ENCODE measurements at places on chromosomes 16 and 17.
A peak's percentile ranks its signal among the peaks of the same experiment; 100 is the strongest.

- DNase-seq, result no peak
Observed at GRCh38 chr16:77116856-77117255, 74.1 kb upstream of the MON1B start.

- DNase-seq, result peak; percentile 64
Observed at GRCh38 chr17:17681744-17682292, 560 bp downstream of the RAI1 start.

GRCh38 chr17:74780443-74781238, 4.5 kb upstream of the NAT9 start:
- DNase-seq, result no peak

DNA sequence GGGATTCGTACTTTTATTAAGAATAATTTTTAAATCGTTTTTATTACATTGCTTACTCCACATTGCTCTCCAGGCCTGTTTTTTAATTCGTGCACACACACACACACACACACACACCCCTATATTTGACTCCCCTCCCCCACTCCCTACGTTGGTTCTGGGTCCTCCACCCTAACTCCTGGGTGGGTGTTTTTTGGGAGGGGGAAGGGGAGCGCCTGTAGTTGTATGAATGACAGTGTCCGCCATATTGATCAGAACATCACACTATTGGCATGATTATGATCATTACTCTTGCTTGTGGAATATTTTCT, 1.3 kb downstream of the GNAO1 start:
- no peak for DNase-seq

DNA sequence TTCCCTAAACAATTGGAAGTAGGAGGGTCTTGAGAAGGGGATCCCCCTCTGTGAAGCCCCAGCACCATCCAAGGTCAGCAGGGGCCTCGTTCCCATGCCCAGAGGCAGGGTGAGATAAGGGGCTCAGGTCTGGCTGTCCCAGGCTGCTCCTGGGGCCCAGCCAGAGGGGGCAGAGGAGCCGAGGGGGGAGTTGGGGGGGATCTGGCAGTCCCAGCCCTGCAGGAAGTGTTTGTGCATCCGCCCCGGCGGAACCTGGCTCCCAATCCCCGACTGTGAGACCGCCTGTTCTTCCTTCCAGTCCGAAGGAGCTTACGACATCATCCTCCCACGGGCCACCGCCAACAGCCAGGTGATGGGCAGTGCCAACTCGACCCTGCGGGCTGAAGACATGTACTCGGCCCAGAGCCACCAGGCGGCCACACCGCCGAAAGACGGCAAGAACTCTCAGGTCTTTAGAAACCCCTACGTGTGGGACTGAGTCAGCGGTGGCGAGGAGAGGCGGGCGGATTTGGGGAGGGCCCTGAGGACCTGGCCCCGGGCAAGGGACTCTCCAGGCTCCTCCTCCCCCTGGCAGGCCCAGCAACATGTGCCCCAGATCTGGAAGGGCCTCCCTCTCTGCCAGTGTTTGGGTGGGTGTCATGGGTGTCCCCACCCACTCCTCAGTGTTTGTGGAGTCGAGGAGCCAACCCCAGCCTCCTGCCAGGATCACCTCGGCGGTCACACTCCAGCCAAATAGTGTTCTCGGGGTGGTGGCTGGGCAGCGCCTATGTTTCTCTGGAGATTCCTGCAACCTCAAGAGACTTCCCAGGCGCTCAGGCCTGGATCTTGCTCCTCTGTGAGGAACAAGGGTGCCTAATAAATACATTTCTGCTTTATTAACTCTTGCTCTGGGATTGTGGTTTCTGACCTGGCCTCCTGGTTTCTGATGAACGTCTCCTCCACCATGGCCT, 14.9 kb downstream of the GPRC5C start:
- DNase-seq, result no peak

DNA sequence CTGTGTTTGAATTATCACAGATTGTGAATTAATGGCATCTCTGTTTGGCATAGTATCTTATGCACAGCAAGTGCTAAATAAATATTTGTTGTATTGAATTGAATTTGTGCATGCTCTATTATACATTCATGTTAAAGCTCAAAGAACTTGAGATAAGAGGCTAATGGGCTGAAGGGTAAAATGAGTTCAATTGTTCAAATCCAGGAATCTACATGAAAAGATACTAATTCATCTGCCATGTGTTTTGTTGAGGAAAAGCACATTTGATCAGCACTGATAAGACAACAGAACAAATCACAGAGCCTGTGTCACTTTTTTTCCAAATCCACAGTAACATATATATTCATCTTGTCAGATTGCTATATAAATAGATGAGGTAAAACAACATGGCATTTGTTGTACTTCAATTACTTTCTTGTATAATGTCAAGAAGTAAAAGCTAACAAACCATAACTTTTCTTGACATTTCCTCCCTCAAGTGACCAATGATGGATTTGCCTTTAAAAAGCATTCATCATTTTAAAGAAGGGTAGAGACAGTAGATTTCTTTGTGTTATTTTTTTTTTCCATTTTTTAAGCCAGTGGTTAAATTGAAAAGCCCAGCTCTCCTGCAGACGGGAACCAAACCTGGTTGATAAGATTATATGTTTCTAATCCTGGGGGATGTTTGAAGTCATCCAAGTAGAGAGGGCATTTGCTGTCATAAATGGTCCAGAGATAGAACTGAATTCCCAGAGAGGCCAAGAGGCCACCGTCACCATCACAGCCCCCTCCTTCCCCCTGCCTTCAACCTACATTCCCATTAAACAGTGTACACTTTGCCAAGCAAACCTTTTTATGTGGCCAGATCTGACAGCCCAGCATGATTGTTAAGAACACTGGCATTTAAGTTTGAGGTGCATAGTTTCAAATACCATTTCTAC, 123.0 kb downstream of the CHD9NB start:
- DNase-seq, result no peak

- no peak for DNase-seq
Observed at GRCh38 chr16:47426806-47427205, 34.1 kb downstream of the ITFG1 start.

GRCh38 chr17:42307362-42307927, 19.1 kb downstream of the STAT5A start:
- DNase-seq, result no peak

- peak; percentile 48 for DNase-seq
Observed at GRCh38 chr17:2064980-2065785, 10.3 kb downstream of the HIC1 start.

GRCh38 chr16:65069766-65070165, 52.1 kb downstream of the CDH11 start:
- no peak for DNase-seq

GRCh38 chr16:1206326-1206725, 18.7 kb downstream of the TPSG1 start:
- DNase-seq, result no peak

DNA sequence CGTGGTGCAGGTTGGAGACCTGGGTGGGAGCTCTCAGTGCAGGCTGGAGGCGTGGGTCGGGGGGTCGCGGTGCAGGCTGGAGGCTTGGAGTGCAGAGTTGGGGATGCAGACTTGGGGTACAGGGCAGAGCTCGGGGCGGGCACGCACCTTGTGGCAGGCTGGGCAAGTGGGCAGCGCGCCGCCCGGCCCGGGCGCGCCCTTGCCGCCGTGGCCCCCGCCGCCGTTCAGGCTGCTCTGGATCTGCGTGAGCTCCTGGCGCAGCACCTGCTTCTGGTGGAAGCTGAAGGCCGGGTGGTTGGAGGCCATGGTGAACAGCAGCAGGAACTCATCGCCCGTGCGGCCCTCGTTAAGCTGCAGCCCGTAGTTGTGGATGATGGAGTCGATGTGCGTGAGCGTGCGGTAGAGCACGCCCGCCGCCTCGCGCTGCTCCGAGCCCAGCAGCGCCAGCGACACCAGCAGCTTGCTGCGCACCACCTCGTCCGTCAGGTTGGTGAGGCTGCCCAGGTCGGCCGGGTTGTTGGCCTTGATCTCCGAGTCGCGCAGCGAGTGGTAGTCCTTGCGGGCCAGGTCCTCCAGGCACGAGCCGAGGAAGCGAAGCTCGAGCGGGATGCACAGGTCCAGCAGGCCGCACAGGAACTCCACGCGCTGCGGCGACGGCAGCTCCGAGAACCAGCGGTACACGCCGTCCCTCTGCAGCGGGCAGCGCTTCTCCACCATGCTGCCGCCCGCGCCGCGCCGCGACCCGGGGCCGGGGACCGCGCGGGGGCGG, 1.1 kb downstream of the ZCCHC14 start:
- DNase-seq, result peak; percentile 53

- DNase-seq, result peak; percentile 51
Observed at GRCh38 chr16:75593825-75594820, 27.9 kb downstream of the GABARAPL2 start.

DNA sequence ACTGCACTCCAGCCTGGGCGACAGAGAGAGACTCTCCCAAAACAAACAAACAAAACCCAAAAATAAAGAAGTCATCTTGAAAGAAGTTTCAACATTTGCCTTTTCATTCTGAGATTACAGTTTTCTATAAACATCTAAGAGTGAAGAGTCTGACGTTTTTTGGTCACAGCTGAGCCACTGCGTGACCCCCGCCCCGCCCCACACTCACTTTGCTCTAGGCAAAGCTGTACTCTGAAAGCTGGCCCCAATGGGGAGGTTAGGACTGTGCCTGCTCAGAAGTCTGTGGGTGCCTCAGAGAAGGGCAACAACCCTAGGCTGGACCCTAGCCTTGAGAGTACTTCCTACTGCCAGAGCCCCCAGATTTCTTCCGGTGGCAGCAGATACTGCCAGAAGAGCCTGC, 19.3 kb downstream of the CYB5D2 start:
- peak; percentile 36 for DNase-seq

DNA sequence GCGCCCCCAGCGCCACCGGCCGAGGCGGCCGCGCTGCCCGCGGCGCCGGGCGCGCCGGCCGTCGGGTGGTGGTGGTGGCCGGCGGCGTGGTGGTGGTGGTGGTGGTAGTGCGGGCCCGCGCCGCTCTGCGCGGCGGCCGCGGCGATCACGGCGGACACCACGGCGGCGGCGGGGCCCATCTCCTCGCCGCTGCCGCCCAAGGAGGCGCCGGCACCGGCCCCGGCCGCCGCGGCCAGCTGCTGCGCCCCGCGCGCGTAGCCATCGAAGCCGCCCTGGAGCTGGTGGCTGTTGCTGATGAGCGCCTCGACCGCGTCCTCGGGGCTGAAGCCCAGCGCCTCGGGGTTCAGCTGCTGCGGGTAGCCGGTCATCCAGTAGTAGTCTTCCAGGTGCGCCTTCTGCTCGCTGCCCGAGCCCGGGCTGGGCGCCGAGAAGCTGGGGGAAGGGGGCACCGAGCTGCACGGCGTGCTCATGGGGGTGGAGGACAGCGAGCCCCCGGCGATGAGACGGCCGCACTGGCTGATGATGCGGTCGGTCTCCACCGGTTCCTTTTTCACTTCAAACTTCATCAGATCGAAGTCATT, 1.2 kb downstream of the MAF start:
- peak; percentile 4 for DNase-seq

DNA sequence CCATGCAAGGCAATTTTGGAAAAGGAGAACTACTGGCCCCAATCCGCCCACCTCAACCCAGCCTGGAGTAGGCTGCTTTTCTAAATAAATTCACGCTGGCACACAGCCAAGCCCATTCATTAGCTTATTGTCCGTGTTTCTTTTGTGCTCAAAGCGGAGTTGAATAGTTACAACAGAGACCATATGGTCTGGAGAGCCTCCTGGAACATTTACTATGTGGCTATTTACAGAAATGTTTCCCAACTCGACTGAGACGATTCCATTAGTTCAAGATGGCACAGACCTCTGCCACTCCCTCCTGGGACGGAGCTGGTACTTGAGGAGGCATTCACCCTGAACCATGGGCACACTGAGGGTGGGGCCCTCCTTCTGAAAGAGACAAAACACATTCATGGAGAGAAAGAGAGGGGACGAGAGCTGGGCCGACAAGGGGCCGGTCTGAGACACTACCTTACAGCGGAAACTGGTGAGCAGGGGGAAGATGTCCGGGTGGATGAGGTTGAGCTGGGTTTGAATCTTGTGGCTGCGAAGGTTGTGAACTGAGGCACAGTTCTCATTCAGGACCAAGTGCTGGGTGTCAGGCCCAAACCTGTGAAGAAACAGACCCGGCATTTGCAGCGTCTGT, 15.7 kb downstream of the ELAC2 start:
- DNase-seq, result peak; percentile 26

- DNase-seq, result peak; percentile 96
Observed at GRCh38 chr16:15672514-15673167, 22.6 kb downstream of the NDE1 start.

- peak; percentile 68 for DNase-seq
Observed at GRCh38 chr17:82330322-82331239, 3.0 kb downstream of the SECTM1 start.

DNA sequence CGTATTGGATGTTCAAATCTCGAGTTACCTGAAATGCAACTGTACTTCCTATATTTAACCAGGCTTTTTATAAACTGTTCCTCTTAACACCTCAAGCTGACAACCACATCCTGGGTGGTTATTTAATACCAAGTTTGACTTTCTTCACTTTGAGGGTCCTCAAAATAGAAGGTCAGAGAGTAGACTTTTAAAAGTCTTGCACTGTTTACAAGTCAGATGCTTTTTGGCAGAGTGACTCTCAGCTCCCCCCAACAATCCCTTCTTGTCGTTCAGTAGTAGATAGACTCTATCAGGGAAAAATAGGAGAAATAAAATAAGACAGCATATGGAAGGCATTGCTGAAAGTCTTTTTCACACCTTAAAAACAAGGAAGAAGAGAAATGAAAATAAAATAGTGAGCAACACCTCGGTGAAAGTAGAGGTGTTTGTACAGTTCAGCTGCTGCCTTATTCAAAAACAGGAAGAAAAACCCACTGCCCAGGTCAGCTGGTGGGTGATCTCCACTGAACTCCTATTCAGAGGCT, 650.4 kb downstream of the WWOX start:
- DNase-seq, result no peak

- peak; percentile 92 for DNase-seq
Observed at GRCh38 chr17:27236717-27237315, 57.1 kb upstream of the WSB1 start.

- no peak for DNase-seq
Observed at GRCh38 chr17:80986046-80986445, 5.6 kb upstream of the CHMP6 start.

GRCh38 chr17:17587614-17588337, 3.7 kb downstream of the PEMT start:
- DNase-seq, result no peak

DNA sequence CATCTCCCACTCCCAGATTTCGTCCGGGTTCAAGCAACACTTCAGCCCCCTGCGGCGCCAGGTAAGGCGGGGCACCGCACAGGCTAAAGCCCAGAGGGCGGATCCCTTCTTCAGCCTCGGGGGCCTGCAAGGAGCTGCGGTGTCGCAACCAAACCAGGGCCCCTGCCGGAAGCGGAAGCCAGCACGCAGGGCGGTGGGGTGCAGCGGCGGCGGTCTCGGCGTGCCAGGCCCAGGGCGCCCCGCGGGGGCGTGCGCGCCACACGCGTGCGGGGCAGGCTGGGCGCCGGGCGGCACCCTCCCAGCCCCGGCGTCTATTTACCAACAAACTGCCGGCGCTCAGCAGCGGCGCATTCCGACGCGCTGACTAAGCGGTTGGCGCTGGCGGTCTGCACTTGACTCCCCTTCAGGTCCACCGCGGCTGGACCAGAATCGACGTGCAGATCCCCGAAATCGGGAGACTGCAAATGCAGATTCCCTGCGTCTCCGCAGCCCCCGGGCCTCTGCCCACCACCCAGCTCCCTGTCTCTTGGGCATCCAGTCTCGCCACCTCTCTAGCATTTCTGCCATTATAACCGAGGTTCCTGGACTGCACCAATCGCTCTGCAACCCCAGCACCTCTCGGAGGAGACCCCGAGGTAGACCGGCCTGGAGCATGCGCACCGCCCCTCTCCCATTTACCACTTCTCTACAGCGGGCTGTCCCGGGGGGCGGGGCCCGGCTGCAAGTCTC, 421 bp upstream of the DLX4 start:
- peak; percentile 88 for DNase-seq

- no peak for DNase-seq
Observed at GRCh38 chr17:2613089-2613808, 19.8 kb downstream of the PAFAH1B1 start.

All from adipocyte (in vitro differentiated cells).